ENCODE measurements at places on chromosomes 3 and 15.

DNA sequence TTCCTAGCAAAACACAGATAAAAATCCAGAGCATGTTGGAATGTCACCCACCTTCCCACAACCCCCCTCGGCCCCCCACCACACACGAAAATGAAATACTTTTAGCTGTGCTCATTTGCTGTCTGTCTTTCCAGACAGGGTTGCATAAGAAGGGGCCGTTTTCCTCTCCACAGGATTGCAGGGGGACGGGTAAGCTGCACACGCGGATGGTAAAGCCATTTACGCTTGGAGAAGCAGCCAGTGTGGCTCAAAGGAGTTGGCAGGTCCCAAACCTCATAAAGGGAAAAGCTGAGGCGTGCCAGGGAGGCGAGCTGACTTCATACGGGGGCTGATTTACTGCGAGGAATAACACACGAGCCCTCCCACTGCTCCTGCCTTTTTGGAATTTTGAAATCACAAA is 47.4 kb upstream of the ITGA11 start:
- DNase-seq: peak; percentile 77

DNA sequence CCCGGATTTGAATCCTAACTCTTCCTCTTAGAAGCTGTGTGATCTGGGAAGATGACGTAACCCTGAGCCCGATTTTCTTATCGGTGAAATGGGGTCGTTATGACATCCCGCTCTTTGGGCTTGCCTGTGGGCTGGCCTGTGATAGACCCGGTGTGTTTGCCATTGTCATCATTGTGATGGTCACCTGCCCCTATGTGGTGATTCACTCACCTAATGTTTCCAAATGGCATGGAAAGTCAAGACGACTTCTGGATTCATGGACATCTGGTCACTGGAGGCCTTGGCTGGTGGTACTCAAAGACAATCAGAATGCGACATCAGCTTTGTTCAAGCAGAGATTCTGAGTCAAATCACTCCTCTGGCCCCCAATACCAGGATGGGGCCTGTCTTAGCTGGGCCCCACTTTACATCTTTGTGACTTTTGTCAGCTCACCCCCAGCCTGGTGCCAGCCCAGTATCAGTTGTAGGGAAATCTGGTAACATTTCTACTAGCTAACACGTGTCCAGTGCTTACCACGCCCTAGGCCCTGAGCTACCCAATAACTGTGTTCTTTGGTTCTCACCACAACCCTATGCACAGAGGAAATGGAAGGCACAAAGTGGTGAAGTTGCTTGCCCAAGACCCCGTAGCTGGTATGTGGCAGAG is 2.8 kb downstream of the TMEM43 start:
- DNase-seq: no peak

- no peak for DNase-seq
Observed at GRCh38 chr3:147410116-147410525, 956 bp downstream of the ZIC1 start.

DNA sequence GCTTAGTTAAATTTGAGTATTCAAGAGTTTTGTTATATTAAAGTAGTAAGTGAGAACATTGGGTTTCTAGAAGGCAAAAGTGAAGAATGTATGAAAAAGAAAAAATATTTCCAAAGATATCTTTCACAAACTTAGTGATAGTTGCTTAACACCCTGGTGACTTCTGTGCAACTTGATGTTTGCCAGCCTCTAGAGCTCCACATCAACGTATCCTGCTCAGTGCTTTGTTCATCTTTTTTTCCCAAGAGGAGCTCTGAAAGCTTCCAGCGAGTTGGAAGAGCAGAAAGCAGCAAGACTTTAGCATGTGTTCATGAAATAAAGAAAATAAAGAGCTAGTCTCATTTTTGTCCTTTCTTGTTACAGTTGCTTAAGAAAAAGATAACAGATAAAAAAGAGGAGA is 225.5 kb downstream of the GRM7 start:
- no peak for DNase-seq
